ENCODE measurements at places on chromosomes 5 and 9.

GRCh38 chr9:107137495-107138202 is 145.4 kb upstream of the RAD23B start:
- peak; percentile 55 for DNase-seq

DNA sequence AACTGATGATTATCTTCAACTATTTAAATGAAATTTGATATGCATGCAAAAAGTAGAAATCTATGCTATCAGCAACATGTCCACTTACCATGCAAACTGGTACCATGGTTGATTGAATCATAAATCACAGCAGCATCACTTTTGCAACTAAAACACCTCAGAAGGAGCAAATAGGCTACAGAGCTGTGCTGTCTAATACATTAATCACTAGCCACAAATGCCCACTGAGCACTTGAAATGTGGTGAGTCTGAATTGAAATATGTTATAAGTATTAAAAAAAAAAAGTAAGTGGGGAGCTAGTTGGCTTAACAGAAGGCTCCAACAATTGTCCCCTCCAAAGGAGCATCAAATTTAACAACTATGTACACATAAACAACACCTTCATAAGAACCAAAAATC is 112.5 kb downstream of the FAM114A2 start:
- DNase-seq, result no peak

- DNase-seq, result peak; percentile 68
Observed at GRCh38 chr5:218457-219291, 554 bp downstream of the SDHA start.

- DNase-seq, result no peak
Observed at GRCh38 chr9:19665146-19665863, 123.5 kb downstream of the SLC24A2 start.

GRCh38 chr5:99314721-99315120 is 385.9 kb upstream of the CHD1 start:
- DNase-seq, result no peak

- DNase-seq, result no peak
Observed at GRCh38 chr5:150700246-150700593, 642 bp downstream of the RBM22 start.

DNA sequence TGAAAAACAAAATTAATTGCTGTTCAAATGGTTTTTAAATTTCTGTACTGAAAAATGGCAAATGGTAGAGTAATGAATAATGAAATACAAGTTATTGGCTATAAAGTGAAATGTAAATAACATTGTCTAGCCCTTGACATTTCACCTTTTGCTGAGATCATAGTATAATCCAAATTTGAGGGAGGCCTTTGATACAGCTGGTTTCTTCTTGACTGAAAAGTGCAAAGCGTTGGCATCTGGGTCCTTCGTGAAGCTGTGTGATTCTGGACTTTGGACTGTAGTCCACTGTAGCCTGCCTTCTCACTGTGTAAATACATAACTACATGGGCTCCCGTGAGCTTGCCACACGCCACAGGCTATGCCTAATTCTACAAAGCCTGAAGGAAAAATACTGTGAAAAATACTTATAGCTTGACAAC is 52.3 kb downstream of the ARHGEF28 start:
- DNase-seq, result peak; percentile 80

DNA sequence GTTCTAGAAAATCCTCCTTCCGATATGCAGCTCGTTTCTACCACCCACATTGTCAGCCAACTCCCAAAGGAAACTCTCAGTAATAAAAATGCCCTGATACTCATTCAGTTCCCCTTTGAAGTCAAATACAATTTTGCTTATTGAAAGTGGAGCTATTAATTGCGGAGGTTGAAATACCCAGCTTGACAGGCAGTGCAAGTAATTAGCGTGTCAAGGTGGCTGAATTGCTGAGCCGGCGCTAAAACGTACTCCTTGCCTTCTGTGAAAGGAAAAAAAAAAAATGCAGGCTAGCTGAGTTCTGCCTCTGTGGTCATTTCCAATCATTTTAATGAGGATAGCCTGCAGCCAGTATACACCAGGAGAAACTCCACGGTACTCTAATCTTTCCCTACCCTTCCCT is 165.5 kb downstream of the RORB start:
- DNase-seq, result no peak

DNA sequence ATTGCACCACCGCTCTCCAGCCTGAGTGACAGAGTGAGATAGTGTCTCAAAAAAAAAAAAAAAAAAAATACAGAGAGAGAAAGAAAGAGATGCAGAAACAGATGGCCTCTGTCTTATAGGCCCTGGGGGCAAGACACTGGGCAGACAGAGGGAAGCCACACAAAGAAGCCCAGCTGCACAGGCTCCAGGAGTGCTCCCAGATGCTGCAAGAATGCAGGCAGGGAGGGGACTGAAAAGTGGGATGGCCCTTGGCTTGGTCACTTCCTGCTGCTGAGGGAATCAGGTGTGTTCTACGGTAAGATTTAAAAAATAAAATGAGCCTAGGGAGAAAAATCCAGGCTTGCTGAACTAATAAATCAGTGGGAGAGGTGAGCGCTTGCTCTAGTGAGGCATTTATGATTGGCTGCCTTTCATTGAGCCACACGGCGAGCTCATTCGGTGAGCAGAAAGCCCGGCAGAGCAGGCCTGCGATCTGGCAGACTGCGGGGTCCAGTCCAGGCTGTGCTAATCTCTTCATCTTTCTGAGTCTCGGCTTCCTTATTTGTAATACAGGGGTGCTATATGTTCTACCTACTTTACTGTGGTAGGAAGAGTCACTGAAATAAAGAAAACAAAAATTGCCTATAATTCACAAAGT is 80.6 kb downstream of the RAD23B start:
- no peak for DNase-seq

DNA sequence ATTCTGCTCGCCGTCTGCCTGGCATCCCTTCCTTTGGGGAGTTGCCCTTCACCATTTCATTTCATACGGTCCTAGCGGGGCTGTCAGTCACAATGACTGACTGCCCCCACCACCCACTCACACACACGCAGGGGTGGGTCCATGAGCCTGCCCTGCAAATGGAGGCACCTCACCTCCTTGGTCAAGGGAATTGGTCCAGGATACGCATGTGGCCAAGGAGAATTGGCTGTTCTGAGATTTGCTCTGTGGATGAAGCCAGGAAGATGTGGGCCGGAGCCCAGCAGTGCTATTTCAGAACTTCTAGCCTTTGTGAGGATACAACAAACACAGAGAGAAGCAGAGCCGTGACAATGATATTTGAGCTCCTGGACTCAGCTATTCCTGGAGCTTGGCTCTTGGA is 17.0 kb downstream of the C1QTNF2 start:
- no peak for DNase-seq

DNA sequence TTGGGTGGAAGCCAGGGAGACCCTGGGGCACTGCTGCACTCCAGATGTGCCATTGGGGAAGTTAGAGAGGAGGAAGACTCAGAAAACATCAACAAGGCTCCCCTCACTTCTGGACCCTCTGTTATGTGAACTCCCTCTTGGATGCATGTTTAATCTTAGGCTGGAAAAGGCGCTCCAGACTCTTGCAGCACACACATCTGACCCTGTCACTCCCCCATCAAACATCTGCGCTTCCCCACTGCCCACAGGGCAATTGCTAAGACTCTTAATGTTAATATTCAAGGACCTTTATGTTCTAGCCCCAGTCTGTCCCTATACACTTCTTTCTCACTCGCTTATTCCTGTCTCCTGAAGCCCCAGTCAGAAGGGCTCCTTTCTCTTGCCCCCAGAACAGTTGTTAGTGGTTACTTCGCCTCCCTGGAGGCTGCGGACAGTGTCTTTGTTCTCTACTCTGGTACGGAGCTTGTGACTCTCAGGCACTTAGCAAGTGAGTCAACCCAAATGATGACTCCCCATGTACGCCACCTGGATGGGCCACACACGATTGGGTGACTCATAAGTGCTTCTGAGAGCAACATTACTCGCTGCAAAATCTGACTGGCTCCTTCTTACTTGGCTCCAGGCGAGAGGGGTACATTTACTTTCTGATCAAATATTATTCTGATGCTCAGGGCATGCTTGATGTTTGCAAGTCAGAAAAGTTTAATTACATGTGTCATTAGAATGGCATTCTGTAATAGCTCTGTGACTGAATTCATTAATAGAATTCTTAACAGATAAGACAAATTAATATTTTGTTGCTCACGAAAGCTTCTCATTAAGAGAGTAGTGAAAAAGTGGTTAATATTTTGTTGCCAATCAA is 193.6 kb downstream of the HSPA4 start:
- peak; percentile 58 for DNase-seq

DNA sequence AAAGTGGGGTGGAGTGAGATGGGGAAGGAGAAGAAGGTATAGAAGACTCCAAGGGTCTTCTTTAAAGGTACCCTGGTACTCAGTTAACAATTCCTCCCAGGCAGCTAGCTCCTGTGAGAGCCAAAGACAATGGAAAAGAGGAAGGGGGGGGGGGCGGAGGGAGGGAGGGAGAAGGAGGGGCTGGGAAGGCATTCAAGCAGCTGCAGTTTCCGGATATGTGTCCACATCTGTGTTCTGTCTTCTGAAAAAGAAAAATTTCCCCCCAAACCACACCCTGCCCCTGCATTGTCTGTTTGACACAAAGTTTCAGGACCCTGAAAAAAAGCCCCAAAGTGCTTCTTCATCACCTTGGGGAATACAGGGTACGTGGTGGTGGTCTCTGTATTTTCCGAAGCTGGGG is 11.1 kb downstream of the SPRY4 start:
- DNase-seq, result no peak

DNA sequence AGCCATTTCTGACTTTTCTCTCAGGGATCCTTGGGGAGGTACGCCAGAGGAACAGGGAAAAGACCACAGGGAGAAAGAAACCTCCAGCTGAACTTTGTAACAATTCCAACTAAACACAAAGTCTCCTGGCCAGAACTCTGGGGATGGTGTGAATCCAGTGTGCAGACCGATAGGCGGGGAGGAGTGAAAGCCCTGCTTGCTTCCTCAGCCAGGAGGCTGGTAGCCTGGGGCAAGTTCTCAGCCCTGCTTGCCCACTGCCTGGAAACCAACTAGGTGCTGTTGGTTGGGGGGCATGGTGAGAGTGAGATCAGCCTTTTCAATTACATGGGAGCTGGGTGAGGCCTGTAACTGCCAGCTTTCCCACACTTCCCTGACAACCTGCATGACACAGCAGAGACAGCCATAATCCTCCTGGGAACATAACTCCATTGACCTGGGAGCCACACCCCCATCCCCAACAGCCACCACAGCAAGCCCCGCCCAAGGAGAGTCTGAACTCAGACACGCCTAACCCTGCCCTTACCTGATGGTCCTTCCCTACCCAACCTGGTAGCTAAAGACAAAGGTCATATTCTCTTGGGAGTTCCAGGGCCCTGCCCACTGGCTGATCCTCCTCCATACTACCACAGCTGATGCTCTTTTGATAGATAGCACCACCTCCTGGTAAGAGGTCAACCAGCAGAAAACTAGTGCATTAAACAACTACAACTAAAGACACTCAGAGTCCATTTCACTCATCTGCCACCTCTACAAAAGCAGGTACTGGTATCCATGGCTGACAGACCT is 100.1 kb upstream of the TNFAIP8 start:
- DNase-seq, result peak; percentile 72

GRCh38 chr9:124342776-124343485 is 72.3 kb downstream of the PSMB7 start:
- no peak for DNase-seq

GRCh38 chr5:52800394-52801213 is 12.9 kb downstream of the ITGA1 start:
- DNase-seq, result peak; percentile 80

DNA sequence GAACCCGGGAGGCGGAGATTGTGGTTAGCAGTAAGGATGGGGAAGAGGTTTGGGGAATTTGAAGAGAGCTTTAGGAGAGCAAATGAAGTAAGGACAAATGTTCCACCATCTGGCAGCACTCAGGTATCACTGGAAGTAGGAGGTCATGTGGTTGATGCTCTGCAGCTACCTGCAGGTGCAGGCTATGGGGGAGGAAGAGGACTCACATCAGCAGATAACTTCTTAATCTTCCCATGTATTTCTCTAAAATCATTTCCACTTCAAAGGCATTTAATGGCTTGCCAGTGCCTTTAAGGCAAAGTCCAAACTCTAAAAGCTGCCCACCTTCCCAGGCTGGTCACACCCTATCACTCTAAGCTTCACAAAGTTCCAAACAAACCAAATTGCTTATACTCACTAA is 8.1 kb upstream of the HAVCR1 start:
- DNase-seq, result no peak

DNA sequence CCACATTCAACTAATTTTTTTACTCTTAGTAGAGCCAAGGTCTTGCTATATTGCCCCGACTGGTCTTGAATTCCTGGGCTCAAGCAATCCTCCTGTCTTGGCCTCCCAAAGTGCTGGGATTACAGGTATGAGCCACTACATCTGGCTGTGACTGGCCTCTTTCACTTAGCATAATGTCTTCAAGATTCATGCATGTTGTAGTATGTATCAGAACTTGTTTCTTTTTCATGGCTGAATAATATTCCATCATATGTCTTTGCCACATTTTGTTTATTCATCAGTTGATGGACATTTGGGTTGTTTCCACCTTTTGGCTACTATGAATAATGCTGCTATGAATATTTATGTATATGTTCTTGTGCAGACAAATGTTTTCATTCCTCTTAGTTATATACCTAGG is 12.8 kb upstream of the WHRN start:
- no peak for DNase-seq

DNA sequence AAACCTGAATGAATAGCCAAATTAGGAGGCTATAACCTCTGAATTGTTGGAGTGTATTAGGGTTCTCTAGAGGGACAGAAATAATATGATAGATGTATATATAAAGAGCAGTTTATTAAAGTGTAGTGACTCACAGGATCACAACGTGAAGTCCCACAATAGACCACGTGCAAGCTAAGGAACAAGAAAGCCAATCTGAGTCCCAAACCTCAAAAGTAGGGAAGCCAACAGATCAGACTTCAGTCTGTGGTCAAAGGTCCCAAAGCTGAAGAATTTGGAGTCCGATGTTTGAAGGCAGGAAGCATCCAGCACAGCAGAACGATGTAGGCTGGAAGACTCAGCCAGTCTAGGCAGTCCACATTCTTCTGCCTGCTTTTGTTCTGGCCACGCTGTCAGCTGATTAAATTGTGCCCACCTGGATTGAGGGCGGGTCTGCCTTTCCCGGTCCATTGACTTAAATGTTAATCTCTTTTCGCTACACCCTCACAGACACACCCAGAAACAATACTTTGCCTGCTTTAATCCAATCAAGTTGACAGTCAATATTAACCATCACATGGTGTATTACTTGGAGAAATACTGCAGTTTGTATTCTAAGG is 550.6 kb downstream of the CDH10 start:
- no peak for DNase-seq
